ENCODE measurements at places on chromosomes 2 and 18.

DNA sequence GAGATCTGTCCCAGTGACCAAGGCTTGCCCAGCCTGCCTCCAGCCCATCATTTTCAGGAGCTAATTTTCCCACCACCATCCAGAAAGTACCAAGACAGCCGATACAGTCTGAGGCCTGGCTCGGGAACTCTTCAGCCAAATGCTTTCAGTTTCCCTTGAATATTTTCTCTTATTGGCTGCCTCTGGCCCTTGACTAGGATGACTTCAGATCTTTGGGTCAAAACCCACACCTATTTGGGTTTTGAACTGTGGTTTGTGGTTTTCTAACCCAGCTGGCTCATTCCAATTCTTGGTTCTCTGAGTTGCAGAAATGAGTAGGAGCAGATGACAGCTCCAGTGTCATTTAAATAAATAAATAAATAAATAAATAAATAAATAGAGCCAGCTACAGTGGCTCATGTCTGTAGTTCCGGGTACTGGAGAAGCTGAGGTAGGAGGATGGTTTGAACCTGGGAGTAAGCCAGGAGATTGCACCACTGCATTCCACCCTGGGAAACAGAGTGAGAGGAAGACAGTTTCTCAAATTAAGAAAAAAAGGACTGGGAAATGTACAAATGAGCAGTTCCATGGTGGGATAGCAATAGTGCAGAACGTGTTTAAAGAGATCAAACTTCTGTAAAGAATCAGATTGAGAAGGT, 465.0 kb upstream of the SOX11 start:
- DNase-seq, result no peak

GRCh38 chr2:119485336-119486110, 38.8 kb downstream of the SCTR start:
- no peak for DNase-seq

DNA sequence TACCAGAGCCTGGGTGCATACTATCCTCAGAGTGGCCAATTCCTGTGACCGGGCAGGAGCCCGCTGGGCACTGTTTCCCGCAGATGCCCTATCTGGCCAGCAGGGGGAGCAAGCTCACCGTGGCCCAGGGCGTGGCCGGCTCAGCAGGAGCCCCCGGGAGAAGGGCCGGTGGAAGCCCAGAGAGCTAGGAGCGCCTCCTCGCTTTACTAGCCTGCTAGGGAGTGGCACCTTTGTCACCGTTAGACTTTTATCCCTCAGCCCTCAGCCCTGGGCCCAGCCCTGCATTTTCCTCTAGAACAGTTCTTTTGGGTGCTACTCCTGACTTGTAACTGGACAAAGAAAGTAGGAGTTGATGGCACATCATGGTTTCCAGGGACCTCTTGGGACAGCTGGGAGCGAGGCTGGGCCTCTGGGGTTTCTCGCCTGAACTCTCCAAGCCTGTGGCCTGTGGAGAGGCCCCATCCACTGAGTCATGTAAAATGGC, 24.0 kb downstream of the TMEM177 start:
- peak; percentile 76 for DNase-seq

DNA sequence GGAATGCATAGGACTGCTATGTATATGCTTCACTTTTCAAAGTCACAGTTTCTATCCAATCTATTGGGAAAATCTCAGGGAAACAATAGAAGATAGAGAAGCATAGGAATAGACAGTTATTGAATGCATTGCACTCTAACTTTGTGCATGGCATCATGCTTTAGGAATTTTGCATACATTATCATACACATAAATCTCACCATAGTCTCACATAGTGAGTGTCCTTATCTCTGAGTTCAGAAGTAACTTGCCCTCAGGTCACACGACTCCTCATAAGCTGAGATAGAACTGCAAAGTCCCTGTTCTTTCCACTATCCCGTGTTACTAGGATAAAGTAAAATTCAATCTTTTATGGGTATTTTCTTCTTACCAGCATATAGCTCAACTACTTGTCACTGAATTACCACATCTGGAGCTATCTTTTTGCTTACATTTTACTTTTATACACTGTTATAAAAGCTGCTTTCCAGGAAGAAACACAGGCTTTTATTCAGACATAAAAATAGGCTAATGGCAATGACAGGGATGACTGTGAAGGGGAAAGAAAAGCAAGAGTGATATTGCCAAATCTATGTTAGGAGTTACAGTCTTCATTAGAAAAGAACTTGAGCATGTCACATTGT, 666.9 kb downstream of the XIRP2 start:
- DNase-seq, result no peak

DNA sequence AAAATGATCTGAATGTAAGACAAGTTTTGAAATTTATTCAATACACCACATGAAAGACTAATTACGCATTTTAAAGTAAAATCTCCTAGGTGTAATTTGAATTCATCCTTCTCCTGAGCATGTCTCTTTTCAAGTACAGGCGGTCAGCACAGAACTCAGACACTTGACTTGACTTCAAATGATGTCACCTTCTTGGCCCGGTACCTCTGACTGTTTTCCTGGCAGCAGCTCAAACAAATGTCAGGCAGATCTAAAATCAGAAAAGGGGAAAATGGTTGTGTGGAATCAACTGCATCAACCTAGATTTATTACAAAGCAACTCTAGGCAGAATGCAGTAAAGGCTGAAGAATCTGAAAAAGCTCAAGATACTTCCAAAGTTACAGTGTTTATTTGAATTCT, 11.4 kb upstream of the PROKR1 start:
- DNase-seq, result no peak

DNA sequence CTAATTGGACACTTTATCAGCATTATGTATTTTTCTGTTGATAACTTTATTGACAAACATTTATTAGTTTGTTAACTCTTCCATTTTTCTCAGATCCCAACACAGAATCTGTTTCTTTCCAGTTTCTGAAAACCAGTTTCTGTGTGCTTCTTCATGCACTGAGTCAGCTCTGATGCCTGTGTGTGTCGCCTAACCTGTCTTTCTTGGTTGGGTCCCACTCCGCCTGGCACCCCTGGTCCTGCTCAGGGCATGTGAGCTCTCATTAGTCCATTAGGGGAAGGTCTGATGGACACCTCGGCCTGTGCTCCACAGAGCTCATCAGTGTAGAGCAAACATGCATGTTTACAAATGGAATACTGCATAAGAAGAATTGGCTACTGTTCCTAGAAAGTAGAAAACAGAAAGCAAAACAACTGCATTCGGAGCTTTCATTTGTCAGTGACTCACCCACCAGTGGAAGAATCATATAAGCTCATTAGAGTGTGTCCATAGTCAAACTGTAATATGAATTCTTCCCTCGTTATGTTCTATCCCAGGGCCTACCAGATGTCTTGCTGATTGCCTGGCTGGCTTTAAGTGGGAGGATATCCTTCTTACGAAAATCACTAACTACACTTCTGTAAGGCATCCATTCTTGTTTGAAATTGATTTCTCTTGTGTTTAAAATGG, 137.7 kb downstream of the SNTG2 start:
- DNase-seq, result no peak

Measured in NAMALWA (cell line).